Activated naive CD4-positive, alpha-beta T cell treated with anti-CD3 and anti-CD28 coated beads for 36 hours (primary cell): ENCODE measurements at places on chromosomes 12 and 14.

DNA sequence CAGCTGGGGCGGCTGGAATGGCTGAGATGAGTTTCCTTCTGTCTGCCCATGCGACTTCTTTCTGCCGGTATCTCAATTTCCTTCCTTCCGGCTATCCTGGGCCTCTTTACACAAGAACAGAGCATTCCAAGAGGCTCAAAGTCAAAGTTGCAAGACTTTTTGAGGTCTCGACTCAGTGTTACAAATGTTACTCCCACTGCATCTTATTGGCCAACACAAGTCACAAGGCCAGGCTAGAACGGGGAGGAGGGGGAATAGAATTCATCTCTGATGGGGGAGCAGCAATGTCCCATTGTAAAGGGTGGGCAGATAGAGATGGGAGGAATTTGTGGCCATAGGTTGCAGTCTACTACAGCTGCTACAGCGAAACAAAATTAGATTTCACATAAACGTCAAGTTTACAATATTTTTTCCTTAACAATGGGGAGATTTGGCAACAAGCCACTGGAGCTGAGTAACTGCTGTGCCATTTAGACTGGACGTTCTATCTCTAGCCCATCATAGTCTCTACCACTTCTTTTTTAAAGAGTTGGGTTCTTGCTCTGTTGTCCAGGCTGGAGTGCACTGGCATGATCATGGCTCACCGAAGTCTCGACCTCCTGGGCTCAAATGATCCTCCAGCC is 9.5 kb upstream of the NYNRIN start:
- H3K36me3 ChIP-seq, result no peaks in the 10 kb centered on the region
- no peak for DNase-seq

DNA sequence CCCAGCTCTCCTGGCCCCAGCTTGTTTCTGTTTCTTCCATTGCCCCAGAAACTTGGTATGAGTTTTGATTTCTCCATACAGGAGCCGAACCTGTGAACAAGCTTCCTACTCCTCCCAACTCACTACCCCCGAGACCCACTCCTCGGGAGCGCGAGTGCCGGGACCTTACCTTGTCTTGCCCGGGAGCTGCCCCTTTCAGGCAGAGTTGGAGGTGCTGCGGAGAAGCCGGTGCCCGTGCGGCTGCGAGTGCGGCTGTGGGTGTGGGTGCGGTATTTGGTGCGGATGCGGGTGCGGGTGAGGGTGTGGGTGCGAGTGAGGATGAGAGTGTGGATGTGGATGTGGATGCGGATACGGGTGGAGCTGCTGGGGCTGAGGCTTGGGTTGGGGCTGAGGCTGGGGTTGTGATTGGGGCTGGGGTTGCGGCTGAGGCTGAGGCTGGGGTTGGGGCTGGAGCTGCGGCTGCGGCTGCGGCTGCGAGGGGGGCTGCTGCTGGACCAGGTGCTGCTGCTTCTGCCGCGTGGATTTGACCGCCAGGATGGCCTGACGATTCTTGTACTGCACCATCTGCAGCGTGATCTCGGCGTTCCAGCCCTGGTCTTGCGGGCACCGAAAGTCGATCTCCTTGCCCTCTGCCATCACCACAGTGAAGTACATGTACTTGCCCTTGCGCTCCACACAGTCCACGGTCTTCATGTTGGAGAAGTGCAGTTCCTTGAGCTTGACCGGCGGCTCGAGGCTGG is 1.1 kb downstream of the PHLDA1 start:
- DNase-seq, result peak; percentile 75
- peak overlapping the region; percentile 90 for H3K4me3 ChIP-seq
- peaks cover 6% of the 10 kb centered on the region for H3K36me3 ChIP-seq
- H3K27ac ChIP-seq, result peak overlapping the region; percentile 91
- H3K4me1 ChIP-seq, result peaks cover 36% of the 10 kb centered on the region

DNA sequence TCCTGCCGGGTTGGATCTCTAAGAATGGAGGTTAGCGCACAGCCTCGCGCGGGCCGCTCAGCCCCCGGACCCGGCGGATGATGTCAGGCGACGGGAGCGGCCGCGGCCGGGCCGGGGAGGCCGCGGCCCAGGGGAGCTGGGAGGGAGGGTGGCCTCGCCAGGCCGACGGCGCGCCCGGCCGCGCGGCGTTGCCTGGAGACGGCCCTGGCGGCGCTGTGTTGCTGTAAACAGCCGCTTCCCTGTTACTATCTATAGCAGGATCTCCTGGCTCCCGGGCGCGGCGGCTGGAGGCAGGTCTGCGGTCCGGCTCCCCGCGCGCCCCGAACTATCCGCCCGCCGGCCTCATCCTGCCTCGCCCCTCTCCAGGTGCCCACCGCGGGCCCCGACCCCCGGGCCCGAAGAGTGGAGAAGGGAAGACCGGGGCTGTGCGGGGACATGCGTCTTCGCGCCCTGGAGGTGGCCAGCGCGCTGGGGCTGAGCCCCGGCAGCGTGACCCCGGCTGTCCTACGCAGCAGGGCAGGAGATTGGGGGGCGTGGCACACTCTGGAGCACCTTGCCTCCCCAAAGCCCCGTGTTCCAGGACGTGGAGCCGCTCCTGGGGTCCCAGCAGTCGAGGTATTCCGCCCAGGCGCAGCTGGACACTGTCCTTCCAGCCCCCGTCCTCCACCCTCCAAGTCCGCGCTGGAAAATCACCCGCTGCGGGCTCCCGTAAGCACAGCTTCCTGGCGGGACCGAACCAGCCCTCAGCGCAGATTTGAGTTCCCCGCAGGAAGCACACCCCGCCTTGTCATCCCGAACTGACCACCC is 1.4 kb upstream of the FOS start:
- H3K4me1 ChIP-seq, result peaks cover 29% of the 10 kb centered on the region
- peak; percentile 48 for DNase-seq
- no peak overlapping the region for H3K27ac ChIP-seq
- H3K27me3 ChIP-seq, result peaks cover 32% of the 10 kb centered on the region
- H3K36me3 ChIP-seq, result peaks cover 25% of the 10 kb centered on the region

GRCh38 chr12:131773582-131774221 is 54.5 kb upstream of the MMP17 start:
- H3K27me3 ChIP-seq, result no peaks in the 10 kb centered on the region
- peak; percentile 62 for DNase-seq
- peak overlapping the region; percentile 54 for H3K4me3 ChIP-seq
- H3K36me3 ChIP-seq, result peaks cover 52% of the 10 kb centered on the region

- H3K27me3 ChIP-seq, result no peaks in the 10 kb centered on the region
- no peak overlapping the region for H3K4me3 ChIP-seq
- H3K4me1 ChIP-seq, result peaks cover 6% of the 10 kb centered on the region
- no peak for DNase-seq
- no peak overlapping the region for H3K27ac ChIP-seq
These were observed 38.1 kb downstream of the GCH1 start for GRCh38 chr14:54864526-54864925.

- no peak for DNase-seq
- H3K4me1 ChIP-seq, result no peaks in the 10 kb centered on the region
- H3K36me3 ChIP-seq, result peaks cover 18% of the 10 kb centered on the region
These were observed 18.9 kb upstream of the TOMM20L start for GRCh38 chr14:58376791-58377190.

DNA sequence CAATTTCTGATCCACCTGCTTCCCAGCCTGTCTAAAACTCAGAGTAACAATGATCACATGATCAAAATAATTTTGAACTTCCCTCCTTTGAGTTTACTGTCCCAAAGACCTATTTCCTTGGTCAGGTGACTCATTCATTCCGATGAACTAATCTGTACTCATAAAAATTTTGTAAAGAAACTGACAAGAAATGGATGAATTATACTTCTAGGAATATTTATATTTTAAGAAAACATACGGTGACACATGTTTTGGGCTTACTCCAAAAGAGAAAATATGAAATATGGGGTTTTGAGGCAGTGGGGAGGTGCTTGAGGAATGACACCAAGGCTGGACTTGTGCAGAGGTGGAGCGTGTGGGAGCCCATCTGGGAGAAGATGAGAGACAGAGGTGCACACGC is 42.0 kb downstream of the GUCY2C start:
- H3K27me3 ChIP-seq, result peaks cover 2% of the 10 kb centered on the region
- no peaks in the 10 kb centered on the region for H3K36me3 ChIP-seq
- peaks cover 5% of the 10 kb centered on the region for H3K4me1 ChIP-seq

DNA sequence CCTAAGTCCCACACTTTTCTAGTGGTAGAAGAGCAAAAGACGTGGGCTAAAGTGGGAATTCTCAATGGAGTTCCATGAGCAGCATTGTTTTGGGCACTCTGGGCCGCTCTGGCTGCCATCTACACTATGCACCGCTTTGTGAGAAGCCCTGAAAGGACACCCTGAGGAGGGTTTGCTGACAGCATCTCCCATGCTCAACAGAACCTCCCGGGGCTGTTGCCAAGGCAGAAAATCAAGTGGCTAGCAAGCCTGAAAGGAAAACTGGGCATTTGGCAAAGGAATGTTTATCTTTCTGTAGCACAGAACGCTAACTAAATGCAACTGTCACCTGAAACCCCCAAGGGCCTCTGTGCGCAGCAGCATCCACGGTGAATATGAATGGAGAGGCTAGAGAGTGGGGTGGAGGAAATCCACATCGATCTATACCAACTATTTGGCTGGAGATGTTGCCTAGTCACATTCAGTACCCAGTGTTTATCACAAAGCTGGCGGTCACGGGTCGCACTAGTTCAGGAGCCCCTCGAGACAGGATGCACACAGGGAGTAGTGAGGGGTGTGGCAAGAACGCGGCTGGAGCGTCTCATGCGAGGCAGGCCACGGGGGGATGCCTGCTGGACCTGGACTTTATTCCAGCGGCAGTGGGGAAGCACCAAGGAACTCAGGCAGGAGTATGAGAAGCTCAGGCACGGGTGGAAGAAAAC is 14.2 kb downstream of the APPL2 start:
- no peaks in the 10 kb centered on the region for H3K27me3 ChIP-seq
- H3K36me3 ChIP-seq, result peaks cover 13% of the 10 kb centered on the region
- DNase-seq, result no peak
- no peak overlapping the region for H3K4me3 ChIP-seq
- H3K4me1 ChIP-seq, result peaks cover 22% of the 10 kb centered on the region
- no peak overlapping the region for H3K27ac ChIP-seq

- H3K4me1 ChIP-seq, result no peaks in the 10 kb centered on the region
- H3K27me3 ChIP-seq, result no peaks in the 10 kb centered on the region
- H3K36me3 ChIP-seq, result no peaks in the 10 kb centered on the region
- H3K4me3 ChIP-seq, result no peak overlapping the region
- no peak overlapping the region for H3K27ac ChIP-seq
- DNase-seq, result no peak
These were observed 275.3 kb downstream of the CCER1 start for GRCh38 chr12:90679674-90680073.

GRCh38 chr12:131239384-131240094 is 285.8 kb downstream of the ADGRD1 start:
- no peak overlapping the region for H3K4me3 ChIP-seq
- peaks cover 10% of the 10 kb centered on the region for H3K4me1 ChIP-seq
- H3K36me3 ChIP-seq, result no peaks in the 10 kb centered on the region

DNA sequence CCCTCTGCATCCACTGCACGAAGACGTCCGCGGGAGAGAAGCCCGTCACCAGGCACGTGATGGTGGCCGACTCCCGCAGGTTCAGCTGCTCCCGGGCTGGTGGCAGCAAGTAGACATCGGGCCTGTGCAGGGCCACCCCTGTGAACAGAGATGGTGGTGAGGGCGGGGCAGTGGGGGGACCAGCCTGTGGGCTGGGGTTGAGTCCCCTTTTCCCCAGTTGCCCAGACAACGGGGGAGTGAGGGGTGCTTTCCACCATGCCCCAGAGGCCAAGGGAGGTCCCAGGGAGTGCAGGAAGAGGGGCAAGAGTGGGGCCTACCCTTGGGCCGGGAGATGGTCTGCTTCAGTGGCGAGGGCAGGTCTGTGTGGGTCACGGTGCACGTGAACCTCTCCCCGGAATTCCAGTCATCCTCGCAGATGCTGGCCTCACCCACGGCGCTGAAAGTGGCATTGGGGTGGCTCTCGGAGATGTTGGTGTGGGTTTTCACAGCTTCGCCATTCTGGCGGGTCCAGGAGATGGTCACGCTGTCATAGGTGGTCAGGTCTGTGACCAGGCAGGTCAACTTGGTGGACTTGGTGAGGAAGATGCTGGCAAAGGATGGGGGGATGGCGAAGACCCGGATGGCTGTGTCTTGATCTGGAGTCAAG is 328.3 kb downstream of the TMEM121 start:
- H3K4me1 ChIP-seq, result no peaks in the 10 kb centered on the region
- H3K27ac ChIP-seq, result no peak overlapping the region
- no peak overlapping the region for H3K4me3 ChIP-seq
- H3K36me3 ChIP-seq, result no peaks in the 10 kb centered on the region
- DNase-seq, result no peak

DNA sequence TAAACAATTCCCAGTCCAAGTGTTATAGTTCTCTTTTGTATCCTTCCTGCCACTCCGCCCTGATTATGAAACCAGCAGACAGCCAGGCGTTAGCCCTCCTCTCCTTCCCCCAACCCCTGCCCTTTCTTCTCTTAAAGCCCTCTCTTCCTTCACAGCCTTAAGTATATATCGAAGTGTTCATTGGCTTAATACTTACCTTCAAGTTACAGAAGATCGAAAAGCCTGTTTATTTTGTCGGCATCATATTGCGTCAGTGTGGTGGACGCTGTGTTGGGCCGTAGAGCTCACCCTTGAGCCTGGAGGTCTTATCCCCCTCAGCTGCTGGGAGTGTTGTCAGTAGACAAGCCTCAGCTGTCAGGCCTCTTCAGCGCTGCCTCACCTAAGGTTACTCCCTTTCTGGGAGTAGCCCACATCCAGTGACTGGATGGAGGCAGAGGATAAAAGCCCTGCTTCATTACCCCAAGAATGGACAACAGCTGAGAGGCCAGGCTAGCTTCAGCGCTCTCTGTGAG is 36.2 kb downstream of the CMAS start:
- no peak overlapping the region for H3K4me3 ChIP-seq
- no peaks in the 10 kb centered on the region for H3K4me1 ChIP-seq
- no peaks in the 10 kb centered on the region for H3K36me3 ChIP-seq
- H3K27me3 ChIP-seq, result no peaks in the 10 kb centered on the region
- H3K27ac ChIP-seq, result no peak overlapping the region
- no peak for DNase-seq

- H3K4me3 ChIP-seq, result no peak overlapping the region
- DNase-seq, result no peak
- no peak overlapping the region for H3K27ac ChIP-seq
- no peaks in the 10 kb centered on the region for H3K36me3 ChIP-seq
- no peaks in the 10 kb centered on the region for H3K4me1 ChIP-seq
These were observed 326.8 kb downstream of the SYT1 start for GRCh38 chr12:79191391-79191790.

DNA sequence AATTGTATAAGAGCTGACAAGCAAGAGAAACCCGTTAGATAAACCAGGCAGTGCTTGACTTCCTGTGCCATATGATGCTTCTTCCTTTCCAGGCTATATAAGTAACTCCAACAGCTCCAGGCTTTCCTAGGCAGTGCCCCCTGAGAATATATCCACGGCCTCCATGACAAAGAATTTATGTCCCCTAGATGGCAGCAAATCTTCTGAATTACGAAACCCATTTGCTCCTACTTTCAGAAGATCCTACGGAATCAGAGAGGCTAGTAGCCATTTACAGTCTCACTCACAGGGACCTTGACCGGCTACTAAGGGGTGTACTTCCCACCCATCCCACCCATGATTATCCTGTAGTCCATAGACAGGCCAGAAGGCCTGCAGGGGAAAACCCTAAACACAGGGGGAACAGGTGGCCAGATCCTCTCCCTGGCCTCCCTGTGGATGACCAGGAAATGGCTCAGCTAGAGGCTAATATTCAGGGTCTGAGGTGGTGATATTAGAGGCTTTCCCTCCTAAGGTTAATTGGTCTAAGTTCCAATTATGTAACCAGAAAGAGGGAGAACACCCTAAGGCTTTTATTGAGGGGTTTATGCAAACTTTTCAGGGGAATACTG is 77.2 kb upstream of the DCD start:
- peaks cover 29% of the 10 kb centered on the region for H3K4me1 ChIP-seq
- H3K36me3 ChIP-seq, result no peaks in the 10 kb centered on the region
- no peak overlapping the region for H3K4me3 ChIP-seq
- no peak for DNase-seq
- H3K27me3 ChIP-seq, result no peaks in the 10 kb centered on the region
